Lower leg skin (tissue), 4 donors: ENCODE measurements at places on chromosomes 7 and 10. TPM values are rescaled to one million over a fixed set of nuclear protein-coding genes. Genes with fewer than 3 reads are reported as not detected.
A peak's percentile ranks its signal among the peaks of the same experiment; 100 is the strongest.

The PRPS1L1 gene
- not detected for total RNA-seq

DNA sequence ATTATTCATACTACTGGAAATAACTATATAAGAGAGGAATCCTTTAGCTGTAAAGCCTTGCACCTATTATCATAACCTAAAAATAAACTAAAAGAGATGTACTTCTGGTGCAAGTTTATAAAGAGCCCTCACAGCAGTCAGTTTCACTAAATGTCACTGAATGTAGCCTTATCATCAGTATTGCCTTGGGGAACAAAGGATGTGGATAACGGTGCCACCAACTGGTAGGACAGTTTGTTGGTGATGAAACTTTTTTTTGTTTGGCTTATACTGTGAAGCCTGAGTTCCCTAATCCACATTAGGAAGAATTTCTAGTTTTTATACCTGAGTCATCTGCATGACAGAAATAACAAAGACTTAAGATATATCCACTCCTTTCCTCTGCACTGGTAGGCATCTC is 117.9 kb upstream of the COL1A2 start:
- no peak for DNase-seq

DNA sequence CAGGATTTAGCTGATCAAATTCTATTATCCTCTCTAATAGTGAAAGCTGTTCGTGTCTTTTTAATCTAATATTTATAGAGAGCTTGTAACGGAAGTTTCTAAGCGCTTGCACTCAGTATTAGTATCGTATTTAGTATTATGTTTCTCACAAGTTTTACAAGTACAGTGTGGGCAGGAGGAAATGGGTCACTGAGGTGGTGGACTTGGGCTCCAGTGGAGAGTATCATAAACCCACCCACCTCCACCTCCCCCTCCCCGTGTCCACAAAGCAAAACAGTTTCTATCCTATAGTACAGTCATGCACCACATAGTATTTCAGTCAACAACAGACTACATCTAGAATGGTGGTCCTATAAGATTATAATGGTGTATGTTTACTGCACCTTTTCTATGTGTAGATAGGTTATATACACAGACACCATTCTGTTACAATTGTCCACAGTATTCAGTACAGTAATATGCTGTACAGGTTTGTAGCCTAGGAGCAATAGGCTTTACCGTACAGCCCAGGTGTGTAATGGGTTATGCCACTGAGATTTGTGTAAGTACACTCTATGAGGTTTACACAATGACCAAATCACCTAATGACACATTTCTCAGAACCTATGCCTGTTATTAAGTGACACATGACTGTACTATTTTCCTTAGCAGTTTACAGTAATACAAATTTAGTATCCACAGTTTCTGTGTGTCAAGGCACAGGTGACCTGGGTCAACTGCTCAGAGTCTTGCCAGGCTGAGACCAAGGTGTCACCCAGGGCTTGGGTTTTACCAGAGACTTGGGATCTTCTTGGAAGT is 1021.3 kb upstream of the C7orf33 start:
- DNase-seq: no peak

The GOT1 gene
- 10.0 TPM for total RNA-seq

DNA sequence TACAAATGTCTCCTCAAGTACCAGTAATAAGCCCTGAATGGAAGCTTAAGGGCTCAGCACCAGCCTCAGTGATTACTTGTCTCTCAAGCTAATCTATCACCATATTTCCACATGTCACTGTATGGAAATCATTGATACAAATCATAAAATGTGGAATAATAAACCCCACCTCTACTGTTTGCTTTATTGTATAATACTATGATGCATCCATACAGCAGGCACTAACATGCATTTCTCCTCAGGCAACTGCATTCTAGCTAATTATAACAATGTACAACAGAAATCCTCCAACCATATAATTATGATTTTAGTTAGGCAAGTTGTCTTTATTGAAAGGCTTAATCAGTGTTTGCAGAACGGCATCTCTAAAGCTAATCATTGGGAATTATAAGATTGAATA is 26.2 kb downstream of the CRPPA start:
- no peak for DNase-seq

- DNase-seq: no peak
Measured at GRCh38 chr7:33849004-33849403, 56.3 kb upstream of the BMPER start.

- no peak for DNase-seq
Measured at GRCh38 chr7:46518713-46519112, 597.6 kb upstream of the IGFBP3 start.

GRCh38 chr10:132058111-132058745 is 7.5 kb upstream of the JAKMIP3 start:
- no peak for DNase-seq

DNA sequence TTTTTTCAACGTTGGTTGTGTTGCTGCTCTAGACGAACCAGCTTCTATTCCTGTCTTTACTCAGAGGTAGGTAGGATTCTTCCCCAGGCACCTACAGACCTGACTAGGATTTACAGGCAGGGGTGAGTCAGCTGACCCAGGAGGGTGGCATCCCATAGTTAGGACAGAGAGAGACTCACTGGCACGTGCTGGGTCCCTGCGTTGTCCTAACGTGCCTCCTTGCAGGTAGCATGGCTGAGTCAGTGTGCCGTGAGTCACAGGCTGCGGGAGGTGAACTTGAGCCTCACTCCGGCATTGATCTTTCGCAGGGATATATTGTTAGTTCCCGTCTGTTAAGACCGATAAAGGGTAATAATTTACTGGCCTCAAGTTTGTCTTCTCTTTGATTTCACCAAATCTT is 96.5 kb downstream of the PFKFB3 start:
- peak; percentile 84 for DNase-seq

DNA sequence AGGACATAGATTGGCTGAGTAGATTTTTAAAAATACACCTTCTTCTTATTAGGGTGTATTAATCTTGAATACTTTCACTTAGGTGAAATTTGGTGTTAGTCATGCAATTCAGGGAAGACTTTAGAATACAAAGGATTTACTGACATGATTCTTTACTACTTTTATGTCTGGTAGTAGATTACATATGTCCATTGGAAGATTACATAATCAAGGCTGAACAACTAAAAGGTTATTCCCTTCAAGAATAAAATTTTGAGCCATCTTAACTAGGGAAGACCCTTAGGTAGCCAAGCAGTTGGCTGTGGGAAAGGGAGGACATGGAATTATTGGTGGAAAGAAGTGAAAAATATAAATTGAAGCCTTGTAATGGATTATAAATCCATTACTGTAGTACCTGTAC is 165.0 kb downstream of the ITGB1 start:
- DNase-seq: no peak

The RPS24 gene
- 3,845 TPM for total RNA-seq

GRCh38 chr10:43806831-43807640 is 158.4 kb upstream of the ZNF32 start:
- DNase-seq: no peak

GRCh38 chr7:151704299-151704959 is 172.5 kb downstream of the PRKAG2 start:
- no peak for DNase-seq

- DNase-seq: no peak
Measured at GRCh38 chr10:127755753-127756152, 18.8 kb downstream of the FOXI2 start.

DNA sequence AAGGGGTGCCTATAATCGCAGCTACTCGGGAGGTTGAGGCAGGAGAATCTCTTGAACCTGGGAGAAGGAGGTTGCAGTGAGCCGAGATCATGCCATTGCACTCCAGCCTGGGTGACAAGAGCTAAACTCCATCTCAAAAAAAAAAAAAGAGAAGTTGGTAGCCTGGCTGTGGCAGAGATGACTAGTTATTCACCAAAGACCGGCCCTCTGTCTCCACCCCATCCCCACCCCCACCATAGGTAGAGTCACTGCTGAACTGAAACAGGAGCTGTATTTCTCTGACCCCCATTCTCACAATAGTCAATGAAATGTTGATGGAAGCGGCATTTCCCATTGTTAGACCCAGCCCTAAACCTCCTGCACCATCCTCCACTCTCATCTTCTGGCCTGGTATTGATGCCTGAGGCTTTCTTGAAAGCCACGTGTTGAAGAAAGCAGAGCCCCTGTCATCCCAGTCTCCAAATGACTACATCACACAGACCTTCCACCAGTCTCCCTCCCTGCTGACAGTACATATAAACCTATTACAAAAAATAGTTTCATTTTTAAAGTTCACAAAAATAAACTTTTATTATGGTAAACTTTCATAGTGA is 9.4 kb upstream of the PIK3CG start:
- DNase-seq: no peak

The OR2A42 gene
- total RNA-seq: not detected

GRCh38 chr7:110675383-110676103 is 415.4 kb upstream of the LRRN3 start:
- DNase-seq: no peak

The PKD2L1 gene
- not detected for total RNA-seq

The WASHC2C gene
- 26.5 TPM for total RNA-seq

The PHKG1 gene
- total RNA-seq: 1.6 TPM

DNA sequence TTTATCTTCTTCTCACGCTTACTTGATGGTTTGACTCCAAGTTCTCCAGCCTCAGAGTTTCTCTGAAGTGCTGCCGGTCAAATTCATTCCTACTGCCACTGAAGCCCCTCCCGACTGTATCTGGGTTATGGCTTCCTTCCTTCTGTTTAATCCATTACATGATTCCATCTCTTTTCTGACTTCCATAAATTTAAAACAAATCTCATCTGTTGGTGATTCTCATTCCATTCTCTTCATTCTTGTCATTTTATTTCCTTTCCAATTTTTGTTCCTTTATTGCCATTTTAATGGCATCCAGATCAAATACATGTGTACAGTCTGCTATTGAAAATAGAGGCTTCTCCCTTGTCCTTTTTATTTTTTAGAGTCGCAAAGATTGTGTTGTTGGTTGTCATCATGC is 25.4 kb upstream of the HIBADH start:
- DNase-seq: no peak

The TRPV5 gene
- total RNA-seq: not detected

GRCh38 chr7:55498142-55498541 is 74.2 kb downstream of the VOPP1 start:
- DNase-seq: no peak

GRCh38 chr7:90433221-90433620 is 30.0 kb downstream of the CLDN12 start:
- no peak for DNase-seq

DNA sequence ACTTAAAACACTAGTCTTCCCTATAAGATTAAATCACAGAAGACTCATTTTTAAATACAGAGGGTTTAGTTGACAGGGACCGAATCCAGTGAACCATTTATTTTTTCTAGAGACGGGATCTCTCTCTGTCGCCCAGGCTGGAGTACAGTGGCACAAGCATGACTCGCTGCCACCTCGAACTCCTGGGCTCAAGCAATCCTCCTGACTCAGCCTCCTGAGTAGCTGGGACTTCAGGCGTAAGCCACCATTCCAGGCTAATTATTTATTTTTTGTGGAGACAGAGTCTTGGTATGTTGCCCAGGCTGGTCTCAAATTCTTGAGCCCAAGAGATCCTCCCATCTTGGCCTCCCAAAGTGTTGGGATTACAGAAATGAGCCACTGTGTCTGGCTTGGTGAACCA is 20.9 kb upstream of the LYZL1 start:
- no peak for DNase-seq

DNA sequence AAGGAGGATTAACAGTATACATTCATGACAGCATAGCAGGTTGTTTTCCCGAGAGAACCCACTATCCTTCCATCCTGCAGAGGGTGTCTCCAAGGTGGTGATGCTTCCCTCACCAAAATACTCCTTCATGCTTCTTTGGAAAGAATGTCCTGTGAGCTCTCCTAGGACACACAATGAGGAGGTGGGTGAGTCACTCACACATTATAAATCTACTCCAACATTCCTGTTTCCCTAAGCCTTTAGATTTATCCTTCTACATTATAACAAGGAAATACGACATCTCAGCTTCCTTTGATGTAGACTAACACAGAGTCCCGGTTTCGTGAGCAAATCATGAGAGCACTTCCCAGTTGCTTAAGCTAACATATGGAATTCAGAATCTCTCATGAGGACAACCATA is 689.7 kb upstream of the CELF2 start:
- no peak for DNase-seq

DNA sequence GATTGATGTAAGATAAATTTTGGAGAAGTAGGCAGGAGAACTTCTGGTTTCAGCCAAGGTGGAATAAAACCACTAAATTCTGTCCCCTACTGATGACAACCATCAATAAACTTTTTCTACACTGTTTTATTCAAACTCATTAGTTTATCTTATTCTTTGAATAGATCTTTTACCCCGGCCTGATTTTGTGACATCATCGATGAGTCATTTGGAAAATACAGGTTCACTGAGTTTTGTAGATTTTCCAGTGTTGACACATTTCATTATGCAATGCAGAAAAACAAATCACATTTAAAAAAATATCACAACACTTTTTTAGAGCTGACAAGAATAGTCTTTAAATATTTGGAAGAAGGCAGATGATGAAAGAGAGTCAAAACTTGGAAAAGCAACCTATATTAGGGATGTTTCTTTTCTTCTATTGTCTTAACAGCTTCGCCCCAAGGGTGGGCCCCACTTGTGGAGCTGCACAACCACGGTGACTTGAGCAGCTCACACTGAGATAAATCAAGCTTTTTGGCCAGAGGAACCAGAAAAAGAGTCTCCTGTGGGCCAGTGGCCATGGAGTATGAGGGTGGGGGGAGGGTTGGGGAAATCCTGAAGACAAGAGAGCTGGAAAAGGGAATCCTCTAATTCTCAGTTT is 112.8 kb downstream of the PTEN start:
- DNase-seq: no peak

The OR9A2 gene
- not detected for total RNA-seq

- DNase-seq: no peak
Measured at GRCh38 chr7:11703829-11704228, 128.2 kb downstream of the THSD7A start.

The CUBN gene
- 0.93 TPM for total RNA-seq

DNA sequence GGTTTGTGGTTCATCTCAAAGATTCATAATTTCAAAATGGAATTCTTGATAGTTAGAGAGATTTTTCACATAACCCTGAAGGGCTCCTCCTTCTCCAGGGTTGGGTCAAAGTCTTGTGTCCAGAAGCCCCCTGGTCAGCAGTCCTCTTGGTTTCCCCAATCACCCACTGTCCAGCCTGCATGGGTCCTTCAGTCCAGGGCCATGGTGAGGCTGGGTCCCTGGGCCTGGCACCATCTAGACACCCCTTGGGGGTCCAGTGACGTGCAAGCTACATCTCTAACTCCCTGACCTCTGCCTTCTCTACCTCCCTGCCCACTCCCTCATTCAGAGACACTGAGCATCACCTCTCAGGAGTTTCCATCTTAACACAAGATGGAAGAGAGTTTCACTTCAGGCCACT is 26.1 kb downstream of the ANXA8 start:
- no peak for DNase-seq

- DNase-seq: no peak
Measured at GRCh38 chr7:90474284-90475210, 5.1 kb downstream of the PTTG1IP2 start.

The SCD gene
- 56.7 TPM for total RNA-seq

The FEZF1 gene
- total RNA-seq: not detected
